Stimulated activated CD8-positive, alpha-beta memory T cell treated with anti-CD3 and anti-CD28 coated beads, Interleukin-12 subunit alpha, Interleukin-12 subunit beta, amount 100 ng/mL, for 1 hour (primary cell): ENCODE measurements at places on chromosomes 3 and 15.

DNA sequence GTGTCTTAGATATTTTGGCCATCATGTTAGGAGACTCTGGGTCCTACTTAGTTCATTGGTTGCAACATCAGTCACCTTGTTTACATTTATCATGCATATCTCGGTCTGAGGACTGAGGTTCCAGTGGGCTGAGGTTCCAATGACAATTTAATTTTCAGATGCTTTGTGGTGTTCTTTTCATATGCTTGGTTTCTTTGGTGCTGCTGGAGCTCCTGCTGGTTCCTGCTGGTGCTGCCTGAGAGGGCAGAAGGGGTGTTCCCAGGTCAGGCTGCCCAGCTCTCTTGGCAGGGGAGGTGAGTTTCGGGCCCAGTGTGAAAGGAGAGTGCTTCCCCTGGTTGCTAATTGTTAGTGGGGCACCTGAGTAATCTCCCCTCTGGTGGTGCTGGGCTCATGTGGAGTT, 6.9 kb upstream of the KLHL40 start:
- no peak for DNase-seq

- DNase-seq, result no peak
Observed at GRCh38 chr15:60960517-60960916, 268.6 kb downstream of the RORA start.

GRCh38 chr3:75144406-75144805, 519.7 kb upstream of the FRG2C start:
- no peak for DNase-seq

DNA sequence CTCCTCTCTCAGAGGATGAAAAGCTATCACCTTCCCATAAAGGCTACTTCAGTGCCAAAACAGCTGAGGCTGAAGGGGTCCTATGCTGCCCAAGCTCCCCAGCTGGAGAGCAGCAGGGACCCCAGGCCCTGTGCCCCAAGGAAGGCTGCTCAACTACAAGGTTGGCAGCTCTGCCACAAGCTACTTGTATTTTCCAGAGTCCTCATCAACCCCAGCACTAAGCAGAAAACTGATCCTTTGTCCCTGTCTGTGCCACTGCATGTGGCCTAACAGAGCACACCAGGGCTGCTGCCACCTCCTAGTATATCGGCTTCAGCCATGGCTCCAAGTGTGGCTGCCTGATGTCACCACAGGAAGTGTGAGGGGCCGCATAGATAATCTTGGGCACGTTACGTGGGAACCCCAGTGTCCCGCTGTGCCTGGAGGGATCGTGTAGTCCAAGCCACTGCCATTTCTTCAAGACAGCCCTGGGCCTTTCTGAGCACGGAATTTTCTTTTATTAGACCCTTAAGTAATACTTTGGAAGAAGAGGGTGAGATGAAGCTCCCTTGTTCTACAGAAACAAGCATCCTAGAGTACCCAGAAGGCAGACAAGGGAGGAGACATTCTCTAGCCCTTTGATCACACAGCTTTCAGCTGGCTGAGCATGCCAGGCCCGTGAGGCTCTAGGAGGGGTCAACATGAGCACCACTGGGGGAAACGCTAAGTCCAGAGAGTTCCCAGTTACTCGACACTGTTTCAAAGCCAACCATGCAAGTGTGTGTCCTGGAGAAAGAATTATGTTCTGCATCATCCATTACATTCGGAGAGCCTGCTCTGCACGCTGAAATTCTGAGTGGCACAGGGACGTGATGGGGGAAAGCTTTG, 60.7 kb downstream of the CAPN7 start:
- DNase-seq, result no peak

DNA sequence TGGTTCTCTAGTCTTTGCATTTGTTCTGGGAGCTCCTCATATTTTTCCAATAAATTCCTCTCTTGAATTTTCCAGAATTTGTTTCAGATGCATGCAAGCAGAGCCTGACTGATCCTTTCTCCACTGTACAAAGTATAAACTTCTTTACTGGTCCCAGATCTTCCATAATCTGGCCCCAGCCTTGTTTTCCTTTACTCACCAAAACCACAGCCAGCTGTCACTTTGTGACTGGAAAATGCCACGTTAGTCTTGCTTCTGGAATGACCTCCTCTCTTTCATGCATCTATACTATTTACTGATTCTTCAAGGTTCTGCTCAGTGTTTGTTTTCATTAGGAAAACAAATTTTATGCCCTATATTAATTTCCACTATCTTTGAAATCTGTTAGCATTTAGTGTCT, 60.4 kb upstream of the SPPL2A start:
- no peak for DNase-seq

DNA sequence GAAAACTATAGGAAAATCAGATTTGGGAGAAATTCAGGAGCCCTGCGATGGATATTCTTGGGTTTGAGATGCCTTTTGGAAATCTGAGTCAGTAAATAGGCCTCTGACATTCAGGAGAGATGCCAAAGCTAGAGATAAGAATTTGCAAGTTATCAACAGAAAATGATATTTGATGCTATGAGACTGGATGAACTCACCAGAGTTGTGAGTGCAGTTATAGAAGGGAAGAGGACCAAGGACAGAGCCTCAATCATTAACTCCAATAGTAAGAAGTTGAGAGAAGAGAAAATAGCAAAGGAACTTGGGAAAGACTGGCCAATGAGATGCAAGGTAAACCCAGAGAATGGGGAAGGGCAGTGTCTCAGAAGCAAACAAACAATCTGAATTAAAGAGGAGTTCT, 7.9 kb upstream of the ANO10 start:
- no peak for DNase-seq

DNA sequence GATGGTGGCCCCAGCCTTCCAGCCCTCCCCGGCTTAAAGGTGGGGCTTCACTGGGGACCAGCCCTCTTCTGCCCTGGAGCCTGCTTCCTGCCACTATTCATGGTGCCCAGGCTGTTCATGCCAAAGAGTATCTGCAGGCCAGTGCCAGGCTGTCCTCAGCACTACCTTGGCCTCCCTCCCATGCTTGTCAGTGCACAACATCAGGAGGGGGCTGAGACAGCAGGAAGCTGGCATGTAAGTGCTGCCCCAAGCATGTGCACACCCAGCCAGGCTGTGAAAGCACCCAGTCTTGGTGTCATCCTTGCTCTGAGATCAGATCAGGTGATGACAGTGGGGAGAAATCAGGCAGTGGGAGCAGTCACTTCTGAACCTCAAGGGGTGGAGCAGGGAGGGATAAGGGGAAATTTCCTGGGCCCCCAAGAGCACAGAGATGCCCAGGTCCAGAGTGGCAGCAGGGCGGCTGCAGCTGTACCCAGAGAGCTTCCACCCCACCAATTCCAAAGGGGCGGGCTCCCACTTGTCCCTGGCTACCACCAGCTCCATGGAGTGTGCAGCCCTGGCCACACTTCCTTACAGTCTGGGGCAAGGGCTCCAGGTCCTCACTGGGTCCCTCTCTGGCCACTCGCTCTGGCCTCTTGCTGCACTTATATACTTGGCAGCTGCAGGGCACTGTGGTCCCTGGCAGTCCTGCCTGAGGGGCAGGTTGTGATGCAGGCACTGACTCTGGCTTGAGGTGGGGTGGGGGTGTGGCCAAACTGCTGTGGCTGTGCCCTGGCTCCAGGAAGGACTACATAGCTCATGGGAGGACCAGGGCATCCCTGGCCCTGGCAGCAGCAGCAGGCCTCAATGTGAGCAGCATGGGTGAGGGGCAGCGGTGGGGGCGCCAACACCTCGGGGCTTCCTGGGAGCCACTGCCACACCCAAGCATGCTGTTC, 91.4 kb upstream of the TNFSF10 start:
- DNase-seq, result no peak

DNA sequence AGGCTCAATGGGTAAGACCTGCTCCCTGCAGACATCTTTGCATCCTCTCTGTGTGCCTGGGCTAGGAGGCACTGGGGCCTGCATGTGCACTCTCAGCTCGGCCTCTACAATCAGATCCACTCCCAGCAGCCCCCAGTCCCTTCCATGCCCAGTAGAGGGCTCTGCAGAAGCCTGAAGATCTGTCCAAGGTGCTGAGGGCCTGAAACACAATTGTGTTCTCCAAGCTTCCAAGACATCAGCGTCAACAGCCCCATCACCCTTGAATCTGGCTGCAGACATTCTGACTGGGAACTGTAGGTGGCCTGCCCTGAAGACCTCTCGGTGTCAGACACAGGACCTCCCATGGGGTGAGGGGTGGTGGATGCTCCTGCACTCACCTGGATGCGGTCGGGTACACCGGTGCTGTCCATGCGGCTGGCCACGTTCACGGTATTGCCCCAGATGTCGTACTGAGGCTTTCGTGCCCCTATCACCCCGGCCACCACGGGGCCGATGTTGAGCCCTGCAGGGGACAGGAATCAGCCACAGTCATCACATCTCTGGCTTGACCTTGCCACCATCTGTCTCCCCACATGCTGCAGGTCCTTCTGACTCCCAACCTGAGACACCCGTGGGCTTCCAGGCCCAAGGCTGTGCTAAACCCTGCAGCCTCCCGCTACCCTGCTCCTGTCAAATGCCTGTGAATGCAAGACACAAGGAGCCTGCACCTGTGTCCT, 84.7 kb downstream of the SEC22A start:
- no peak for DNase-seq

DNA sequence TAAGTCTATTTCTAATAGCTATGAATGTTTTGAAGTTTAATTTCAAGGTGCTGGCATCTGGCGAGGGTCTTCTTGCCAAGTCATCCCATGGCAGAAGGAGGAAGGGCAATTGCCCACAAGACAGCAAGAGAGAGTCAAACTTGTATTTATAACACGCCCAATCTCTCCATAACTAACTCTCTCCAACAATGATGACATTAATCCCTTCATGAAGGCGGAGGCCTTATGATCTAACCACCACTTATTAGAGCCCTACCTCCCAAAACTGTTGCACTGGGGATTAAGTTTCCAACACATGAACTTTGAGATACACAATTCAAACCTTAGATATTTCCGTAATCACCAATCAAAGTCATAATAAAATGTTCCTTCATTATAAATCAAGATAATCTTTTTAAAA, 406.9 kb downstream of the CNTN6 start:
- no peak for DNase-seq

DNA sequence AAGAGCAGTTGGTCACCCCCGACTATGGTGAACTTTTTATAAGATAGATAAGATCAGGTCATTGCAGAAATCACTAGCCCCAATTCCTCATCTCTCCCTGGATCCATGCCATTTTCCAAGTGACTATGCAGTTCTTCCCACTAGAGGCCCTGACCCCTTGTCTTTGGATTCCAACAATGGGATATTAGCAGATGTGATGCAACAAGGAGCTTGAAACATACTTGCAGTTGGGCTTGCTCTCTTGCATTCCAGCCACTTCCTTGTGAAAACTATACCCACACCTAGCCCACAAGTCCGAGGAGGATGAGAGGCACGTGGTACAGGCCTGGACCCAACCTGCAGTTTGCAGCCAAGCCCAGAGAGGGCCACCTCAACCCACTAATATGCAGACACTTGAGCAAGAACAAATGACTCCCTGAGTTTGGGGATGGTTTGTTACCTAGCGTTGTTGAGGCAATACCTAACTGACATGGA, 60.6 kb downstream of the SUCLG2 start:
- no peak for DNase-seq

- DNase-seq, result no peak
Observed at GRCh38 chr15:71777216-71777943, 33.0 kb upstream of the NR2E3 start.

DNA sequence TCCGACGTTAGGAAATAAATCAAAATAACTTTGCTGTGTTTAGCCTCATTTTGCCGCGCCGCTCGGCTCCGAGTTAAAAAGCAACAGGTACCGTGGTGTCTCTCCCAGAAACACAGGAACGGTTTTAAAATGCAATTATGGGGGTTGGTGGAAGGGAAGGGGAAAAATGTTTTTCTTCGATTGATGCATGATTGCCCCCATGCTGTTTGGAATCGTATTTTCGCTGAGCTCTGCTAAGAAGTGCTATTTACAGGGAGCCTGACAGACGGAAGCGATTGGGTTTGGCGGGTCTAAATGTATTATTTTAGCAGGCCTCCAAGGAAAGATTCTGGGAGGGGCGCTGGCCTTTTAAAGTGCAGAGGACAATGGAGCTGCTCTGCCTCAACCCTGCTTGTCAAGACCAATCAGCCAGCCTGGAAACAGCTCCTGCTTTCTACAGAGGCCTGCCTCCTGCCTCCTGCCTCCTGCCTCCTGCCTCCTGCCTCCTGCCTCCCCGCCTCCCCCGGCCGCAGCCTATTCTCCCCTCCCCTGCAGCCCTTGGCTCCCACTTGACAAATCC, 156.7 kb upstream of the TLE3 start:
- DNase-seq, result no peak

GRCh38 chr3:27553886-27554540, 69.8 kb upstream of the SLC4A7 start:
- DNase-seq, result no peak

DNA sequence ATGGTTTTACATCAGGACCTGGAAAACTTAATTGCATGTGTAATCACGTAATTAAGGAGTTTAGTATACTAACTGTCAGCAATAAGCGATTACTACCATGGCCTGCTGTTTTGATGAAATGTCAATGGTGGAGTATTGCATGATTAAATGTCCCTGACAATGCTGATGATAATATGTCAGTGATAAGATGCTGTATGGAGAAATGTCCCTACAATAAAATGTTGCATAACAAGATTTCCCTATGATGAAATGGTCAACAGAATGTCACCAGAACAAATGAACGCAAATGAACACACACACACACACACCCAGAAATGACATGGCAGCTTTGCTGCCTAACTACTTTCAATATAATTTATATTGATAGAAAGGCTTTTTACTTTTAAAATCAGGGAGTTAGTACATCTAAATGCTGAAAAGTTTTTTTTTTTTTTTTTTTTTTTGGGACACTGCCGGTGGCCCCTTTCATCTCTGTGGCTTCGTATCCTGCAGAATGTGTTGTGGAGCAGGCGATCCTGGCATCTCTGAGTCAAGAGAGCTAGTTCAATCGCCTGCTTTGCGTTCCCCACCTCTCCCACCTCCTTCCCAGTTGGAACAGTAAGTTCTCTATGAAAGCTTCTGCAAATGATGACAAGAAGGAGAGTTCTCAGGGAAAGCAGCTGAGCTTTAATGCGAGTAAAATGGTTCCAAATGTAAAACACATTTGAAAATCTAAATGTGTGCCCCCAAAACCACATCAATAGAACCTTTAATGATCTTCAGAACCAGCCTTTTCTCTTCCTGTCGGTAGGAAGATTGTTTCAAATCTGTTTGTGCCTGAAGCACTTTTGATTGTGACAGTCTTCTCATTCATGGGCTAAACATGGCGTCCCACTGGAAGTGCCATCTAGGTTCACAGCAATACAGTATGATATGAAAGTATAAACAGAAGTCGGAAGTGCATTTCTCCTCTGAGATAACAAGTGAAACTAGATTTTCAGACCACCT, 170.1 kb upstream of the GBE1 start:
- no peak for DNase-seq

- DNase-seq, result no peak
Observed at GRCh38 chr15:61226361-61227256, 2.5 kb downstream of the RORA start.
